ENCODE measurements at places on chromosomes 5 and 9. TPM values are rescaled to one million over a fixed set of nuclear protein-coding genes. Genes with fewer than 3 reads are reported as not detected.

DNA sequence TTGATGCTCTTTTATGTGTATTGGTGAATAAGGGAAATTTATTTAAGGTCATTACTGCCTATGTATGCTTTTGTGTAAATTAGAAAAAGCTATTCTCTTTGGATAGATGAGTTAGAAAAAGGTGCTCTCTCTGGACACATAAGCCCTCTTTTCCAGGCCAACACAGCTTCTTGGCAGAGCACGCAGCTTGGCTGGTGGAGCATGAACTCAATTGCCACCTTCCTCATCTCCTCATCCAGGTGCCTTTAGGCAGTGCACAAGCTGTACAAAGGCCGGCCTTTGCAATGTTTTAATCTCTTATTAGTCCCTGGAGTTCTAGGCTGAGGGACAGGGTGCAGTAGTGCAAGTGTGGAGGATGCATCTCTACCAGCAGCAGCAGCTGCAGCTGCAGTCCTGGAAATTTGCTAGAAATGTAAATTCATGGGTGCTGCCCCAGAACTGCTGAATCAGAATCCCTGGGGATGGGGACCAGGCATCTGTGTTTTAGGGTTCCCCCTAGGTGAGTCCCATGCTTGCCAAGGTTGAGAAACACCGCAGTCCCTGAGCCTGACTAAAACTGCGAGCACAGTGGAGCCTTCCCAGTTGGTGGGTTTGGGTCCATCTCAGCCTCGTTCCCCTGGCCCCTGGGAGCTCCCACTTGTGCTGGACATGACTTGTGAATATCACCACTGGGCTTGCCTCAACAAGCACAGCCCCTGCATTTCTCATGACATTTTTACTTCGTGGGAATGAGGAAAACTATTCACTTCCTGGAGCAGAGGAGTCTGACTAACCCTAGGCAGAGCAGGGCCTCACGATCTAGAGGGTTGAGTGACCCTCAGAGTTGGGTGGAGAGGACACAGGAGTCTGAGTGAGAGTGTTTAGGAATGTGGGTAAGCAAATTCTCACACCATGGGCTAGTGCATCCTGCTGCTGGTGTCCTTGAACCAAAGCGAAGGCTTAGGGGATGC lies 272.3 kb downstream of the ZSWIM6 start:
- H3K36me3 ChIP-seq: no peaks in the 10 kb centered on the region
- no peak overlapping the region for H3K4me3 ChIP-seq
- DNase-seq: no peak
- H3K27ac ChIP-seq: no peak overlapping the region
- H3K27me3 ChIP-seq: peaks cover 2% of the 10 kb centered on the region
- H3K4me1 ChIP-seq: no peaks in the 10 kb centered on the region

- no peak overlapping the region for H3K4me3 ChIP-seq
- H3K27ac ChIP-seq: no peak overlapping the region
- no peak for DNase-seq
- H3K36me3 ChIP-seq: no peaks in the 10 kb centered on the region
Observed at GRCh38 chr9:83598487-83598886, 24.5 kb upstream of the IDNK start.

The IFNA13 gene
- total RNA-seq: not detected

DNA sequence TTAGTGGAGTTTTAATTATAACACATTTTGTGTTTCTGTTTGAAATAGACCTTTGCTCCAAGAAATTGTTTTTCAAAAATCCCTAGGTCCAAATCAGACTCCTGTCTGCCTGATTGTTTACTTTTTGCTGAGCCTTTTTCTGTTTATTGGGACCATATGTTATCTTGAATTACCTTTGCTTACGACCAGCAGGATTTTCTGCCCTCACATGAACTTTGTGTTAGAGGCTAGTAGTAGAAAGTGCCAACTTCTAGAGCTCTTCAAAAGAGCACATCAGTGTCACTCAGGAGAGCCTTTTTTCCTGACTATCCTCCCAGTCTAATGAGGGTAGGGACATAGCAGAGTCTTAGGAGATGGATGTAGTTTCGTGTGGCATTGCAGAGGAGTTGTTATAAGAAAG lies 10.2 kb downstream of the RECK start:
- no peak overlapping the region for H3K27ac ChIP-seq
- no peaks in the 10 kb centered on the region for H3K27me3 ChIP-seq
- no peaks in the 10 kb centered on the region for H3K36me3 ChIP-seq
- no peak for DNase-seq
- H3K4me1 ChIP-seq: peaks cover 12% of the 10 kb centered on the region

- H3K4me1 ChIP-seq: no peaks in the 10 kb centered on the region
- no peaks in the 10 kb centered on the region for H3K27me3 ChIP-seq
- H3K27ac ChIP-seq: no peak overlapping the region
- no peak for DNase-seq
- no peaks in the 10 kb centered on the region for H3K36me3 ChIP-seq
Observed at GRCh38 chr5:150234576-150235499, 45.0 kb downstream of the SLC6A7 start.

The PDCD1LG2 gene
- 2.0 TPM for total RNA-seq

DNA sequence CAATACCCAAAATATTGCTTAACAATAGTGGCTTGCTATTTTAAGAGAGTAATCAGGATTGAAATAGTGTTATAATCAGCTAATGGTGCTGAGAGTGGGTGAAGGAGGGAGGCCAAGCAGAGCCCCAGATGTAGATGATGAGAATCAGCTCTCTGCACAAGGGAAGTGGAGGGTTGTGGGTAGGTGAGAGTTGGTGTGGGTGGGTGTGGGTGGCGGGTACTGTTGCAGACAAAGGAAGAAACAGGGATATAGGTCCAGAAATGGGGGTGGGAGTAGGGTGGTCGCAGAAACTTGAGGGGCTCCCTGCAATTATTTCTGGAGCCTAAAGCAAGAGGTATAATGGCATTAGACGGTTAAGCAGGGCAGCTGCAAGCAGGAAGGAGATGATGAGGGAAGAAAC lies 7.4 kb upstream of the ADCY2 start:
- no peak overlapping the region for H3K27ac ChIP-seq
- no peak for DNase-seq
- H3K27me3 ChIP-seq: peaks cover 5% of the 10 kb centered on the region

The ZNF483 gene
- total RNA-seq: 3.2 TPM

The PCDH12 gene
- 1.3 TPM for total RNA-seq

GRCh38 chr5:39775797-39776365 lies 351.1 kb upstream of the DAB2 start:
- H3K4me3 ChIP-seq: no peak overlapping the region
- no peaks in the 10 kb centered on the region for H3K36me3 ChIP-seq

GRCh38 chr5:18699681-18700080 lies 1065.4 kb downstream of the TAF11L14 start:
- no peaks in the 10 kb centered on the region for H3K27me3 ChIP-seq
- H3K4me1 ChIP-seq: peaks cover 19% of the 10 kb centered on the region
- no peak overlapping the region for H3K27ac ChIP-seq
- H3K36me3 ChIP-seq: no peaks in the 10 kb centered on the region
- DNase-seq: no peak

- H3K4me1 ChIP-seq: peaks cover 1% of the 10 kb centered on the region
- no peak overlapping the region for H3K4me3 ChIP-seq
- H3K36me3 ChIP-seq: no peaks in the 10 kb centered on the region
- no peak overlapping the region for H3K27ac ChIP-seq
- DNase-seq: no peak
Observed at GRCh38 chr5:57432876-57433275, 49.7 kb downstream of the ACTBL2 start.

The DENND4C gene
- total RNA-seq: 25.0 TPM

GRCh38 chr9:33137781-33138264 lies 29.3 kb downstream of the B4GALT1 start:
- no peak overlapping the region for H3K4me3 ChIP-seq
- no peak for DNase-seq
- H3K27ac ChIP-seq: no peak overlapping the region
- H3K27me3 ChIP-seq: no peaks in the 10 kb centered on the region

- H3K27ac ChIP-seq: peak overlapping the region; percentile 96
- H3K36me3 ChIP-seq: peaks cover 2% of the 10 kb centered on the region
- DNase-seq: no peak
Observed at GRCh38 chr5:142074006-142074405, 34.6 kb upstream of the NDFIP1 start.

- no peak overlapping the region for H3K27ac ChIP-seq
- H3K4me3 ChIP-seq: no peak overlapping the region
- H3K36me3 ChIP-seq: no peaks in the 10 kb centered on the region
- peaks cover 7% of the 10 kb centered on the region for H3K27me3 ChIP-seq
- H3K4me1 ChIP-seq: no peaks in the 10 kb centered on the region
Observed at GRCh38 chr5:135880278-135880677, 15.4 kb downstream of the IL9 start.

DNA sequence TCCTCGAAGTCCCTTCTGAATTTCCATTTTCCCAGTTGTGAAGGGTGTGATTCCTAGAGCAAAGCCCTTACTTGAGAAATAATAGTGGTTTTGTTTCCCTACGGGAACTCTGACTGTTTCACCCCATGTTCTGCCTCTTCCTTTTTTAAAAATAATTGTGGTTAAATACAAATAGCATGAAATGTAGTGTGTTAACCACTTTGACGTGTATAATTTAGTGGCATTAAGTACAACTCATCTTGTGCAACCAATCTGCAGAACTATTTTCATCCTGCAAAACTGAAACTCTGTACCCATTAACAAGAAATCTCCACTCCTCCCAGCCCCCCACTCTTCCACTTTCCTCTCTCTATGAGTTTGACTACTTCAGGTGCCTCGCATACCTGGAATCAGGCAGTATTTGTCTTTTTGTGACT lies 35.6 kb upstream of the HAND1 start:
- DNase-seq: no peak
- no peak overlapping the region for H3K4me3 ChIP-seq
- no peak overlapping the region for H3K27ac ChIP-seq
- no peaks in the 10 kb centered on the region for H3K36me3 ChIP-seq

DNA sequence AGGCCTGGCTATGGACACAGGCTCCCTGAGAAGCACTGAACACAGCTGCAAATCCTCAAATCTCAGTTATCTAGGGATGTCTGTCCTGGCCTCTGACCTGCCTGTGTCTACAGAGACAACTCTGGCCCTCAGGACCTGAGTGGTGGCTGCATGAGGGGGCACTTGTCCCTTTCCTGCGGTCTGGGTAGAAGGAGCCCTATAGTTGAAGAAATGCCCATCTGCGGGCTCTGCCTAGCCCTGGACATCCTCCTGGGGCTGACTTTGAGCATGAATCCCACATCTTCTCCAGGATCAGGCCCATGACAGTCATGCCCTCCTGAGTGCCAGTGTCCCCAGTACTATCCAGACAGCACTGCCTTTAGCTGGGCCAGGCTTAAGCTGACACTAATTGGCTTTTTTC lies 10.0 kb downstream of the DNAJB5 start:
- H3K36me3 ChIP-seq: peaks cover 4% of the 10 kb centered on the region
- peaks cover 37% of the 10 kb centered on the region for H3K4me1 ChIP-seq

The LMX1B gene
- not detected for total RNA-seq

GRCh38 chr5:178437386-178438075 lies 152.7 kb downstream of the COL23A1 start:
- H3K4me1 ChIP-seq: no peaks in the 10 kb centered on the region
- peaks cover 8% of the 10 kb centered on the region for H3K27me3 ChIP-seq
- H3K27ac ChIP-seq: no peak overlapping the region
- no peak for DNase-seq

The GPR150 gene
- total RNA-seq: 0.11 TPM

GRCh38 chr5:10578869-10579268 lies 15.0 kb downstream of the ANKRD33B start:
- peaks cover 12% of the 10 kb centered on the region for H3K36me3 ChIP-seq
- DNase-seq: no peak
- H3K4me3 ChIP-seq: no peak overlapping the region
- peaks cover 68% of the 10 kb centered on the region for H3K4me1 ChIP-seq

The PAEP gene
- total RNA-seq: not detected

The LCN9 gene
- not detected for total RNA-seq

The BAAT gene
- not detected for total RNA-seq

- peaks cover 39% of the 10 kb centered on the region for H3K36me3 ChIP-seq
- H3K27me3 ChIP-seq: no peaks in the 10 kb centered on the region
- no peak overlapping the region for H3K4me3 ChIP-seq
- H3K27ac ChIP-seq: no peak overlapping the region
- DNase-seq: no peak
- no peaks in the 10 kb centered on the region for H3K4me1 ChIP-seq
Observed at GRCh38 chr5:134837530-134838181, 8.1 kb upstream of the C5orf24 start.

DNA sequence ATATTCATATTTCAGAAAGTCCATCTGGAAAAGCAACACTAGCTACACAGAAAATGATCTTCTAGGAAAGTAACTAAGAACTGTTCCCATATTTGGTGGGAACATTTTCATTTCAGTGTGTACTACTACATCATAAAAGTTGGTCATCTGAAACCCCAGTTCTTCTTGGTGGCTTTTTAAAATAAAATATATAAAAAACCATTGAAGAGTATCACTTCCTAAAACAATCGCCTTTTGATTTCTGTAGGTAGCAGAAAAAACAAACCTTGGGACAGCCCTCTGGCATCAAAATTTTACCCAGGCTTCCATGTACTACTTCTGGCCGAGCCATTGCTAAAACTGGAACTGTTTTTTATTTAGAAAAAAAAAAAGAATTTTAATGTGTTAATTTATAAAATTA lies 158.5 kb downstream of the MLLT3 start:
- DNase-seq: no peak
- peaks cover 5% of the 10 kb centered on the region for H3K4me1 ChIP-seq
- no peak overlapping the region for H3K4me3 ChIP-seq
- H3K27ac ChIP-seq: no peak overlapping the region

DNA sequence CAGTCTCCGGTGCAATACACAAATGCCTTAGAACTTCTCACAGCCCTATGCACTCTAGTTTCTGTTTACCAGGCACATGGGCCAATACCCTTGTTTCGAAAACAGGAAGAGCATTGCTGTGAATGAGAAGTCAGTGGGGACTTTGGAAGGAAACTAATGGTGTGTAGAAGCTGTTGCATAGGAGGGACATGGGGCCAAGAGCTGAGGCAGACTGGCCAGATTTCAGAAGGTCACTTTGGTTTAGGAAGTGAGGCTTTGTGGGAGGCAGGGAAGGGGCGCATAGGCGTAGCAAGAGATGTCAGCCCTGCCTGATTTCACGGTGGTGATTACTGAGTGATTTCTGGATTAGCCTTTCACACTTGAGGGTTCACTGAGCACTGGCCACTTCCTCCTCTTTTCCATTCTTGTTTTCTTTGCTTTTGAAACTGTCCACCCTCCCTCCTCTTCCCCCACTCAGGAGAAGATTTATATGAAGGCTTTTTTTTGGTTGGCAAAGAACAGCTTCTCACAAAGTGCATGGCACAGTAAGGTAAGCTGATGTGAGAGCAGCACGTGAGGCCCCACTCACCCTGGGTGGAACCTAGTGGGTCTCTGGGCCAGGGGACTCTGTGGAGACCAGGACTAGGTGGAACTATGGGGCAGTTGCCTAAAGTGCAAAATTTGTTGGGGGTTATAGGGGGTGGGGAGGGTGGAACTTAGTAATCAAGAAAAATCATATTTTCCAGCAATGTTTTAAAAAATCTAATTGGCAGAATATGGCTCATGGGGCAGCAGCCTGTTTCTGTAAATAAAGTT lies 6.1 kb upstream of the TMEM252 start:
- no peak overlapping the region for H3K4me3 ChIP-seq
- H3K4me1 ChIP-seq: peaks cover 7% of the 10 kb centered on the region
- H3K27me3 ChIP-seq: peaks cover 21% of the 10 kb centered on the region
- no peaks in the 10 kb centered on the region for H3K36me3 ChIP-seq
- no peak for DNase-seq

The AK8 gene
- total RNA-seq: not detected

The NPR3 gene
- total RNA-seq: not detected

GRCh38 chr9:121651008-121651294 lies 483 bp upstream of the DAB2IP start:
- H3K27ac ChIP-seq: no peak overlapping the region
- DNase-seq: no peak
- H3K36me3 ChIP-seq: no peaks in the 10 kb centered on the region
- no peaks in the 10 kb centered on the region for H3K4me1 ChIP-seq
- peaks cover 53% of the 10 kb centered on the region for H3K27me3 ChIP-seq

The SPATA31D4 gene
- not detected for total RNA-seq

The NR6A1 gene
- total RNA-seq: 1.8 TPM

GRCh38 chr5:78509884-78510769 lies 138.4 kb downstream of the LHFPL2 start:
- DNase-seq: peak; percentile 9
- no peaks in the 10 kb centered on the region for H3K36me3 ChIP-seq
- peaks cover 8% of the 10 kb centered on the region for H3K4me1 ChIP-seq
- H3K27ac ChIP-seq: no peak overlapping the region

All from activated T-helper 2 cell treated with anti-CD3 and anti-CD28 coated beads, Interferon-gamma antibody, Interleukin-2, Interleukin-4, amounts not matched to agents 10 μg/mL and 5 μg/mL and 100 μg/mL, durations not matched to agents 14 hours and 24 hours and 36 hours (primary cell).